ENCODE measurements at places on chromosomes 7 and 10.

DNA sequence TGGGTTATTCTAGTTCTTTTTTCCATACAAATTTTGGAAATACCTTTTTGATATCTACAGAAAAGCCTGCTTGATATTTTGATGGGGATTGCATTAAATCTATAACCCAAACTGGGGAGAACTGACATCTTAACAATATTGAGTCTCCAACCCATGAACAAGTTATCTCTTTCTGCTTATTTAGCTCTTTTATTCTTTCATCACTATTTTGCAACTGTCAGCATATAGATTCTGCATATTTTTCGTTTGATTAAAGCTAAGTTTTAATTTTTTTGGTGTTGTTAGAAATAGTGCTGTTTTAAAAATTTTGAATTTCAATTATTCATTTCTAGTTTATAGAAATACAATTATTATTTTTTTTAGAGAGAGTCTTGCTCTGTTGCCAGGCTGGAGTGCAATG, 97.9 kb downstream of the EMX2 start:
- peaks cover 14% of the 10 kb centered on the region for H3K27me3 ChIP-seq
- H3K4me3 ChIP-seq = no peak overlapping the region
- no peak for ATAC-seq
- H3K36me3 ChIP-seq = no peaks in the 10 kb centered on the region
- no peak overlapping the region for H3K27ac ChIP-seq
- H3K4me1 ChIP-seq = no peaks in the 10 kb centered on the region

- H3K27ac ChIP-seq = no peak overlapping the region
- no peaks in the 10 kb centered on the region for H3K4me1 ChIP-seq
- peaks cover 17% of the 10 kb centered on the region for H3K27me3 ChIP-seq
- no peak overlapping the region for H3K4me3 ChIP-seq
- no peaks in the 10 kb centered on the region for H3K36me3 ChIP-seq
- no peak for ATAC-seq
Observed at GRCh38 chr10:34792881-34793280, 22.2 kb downstream of the PARD3 start.

DNA sequence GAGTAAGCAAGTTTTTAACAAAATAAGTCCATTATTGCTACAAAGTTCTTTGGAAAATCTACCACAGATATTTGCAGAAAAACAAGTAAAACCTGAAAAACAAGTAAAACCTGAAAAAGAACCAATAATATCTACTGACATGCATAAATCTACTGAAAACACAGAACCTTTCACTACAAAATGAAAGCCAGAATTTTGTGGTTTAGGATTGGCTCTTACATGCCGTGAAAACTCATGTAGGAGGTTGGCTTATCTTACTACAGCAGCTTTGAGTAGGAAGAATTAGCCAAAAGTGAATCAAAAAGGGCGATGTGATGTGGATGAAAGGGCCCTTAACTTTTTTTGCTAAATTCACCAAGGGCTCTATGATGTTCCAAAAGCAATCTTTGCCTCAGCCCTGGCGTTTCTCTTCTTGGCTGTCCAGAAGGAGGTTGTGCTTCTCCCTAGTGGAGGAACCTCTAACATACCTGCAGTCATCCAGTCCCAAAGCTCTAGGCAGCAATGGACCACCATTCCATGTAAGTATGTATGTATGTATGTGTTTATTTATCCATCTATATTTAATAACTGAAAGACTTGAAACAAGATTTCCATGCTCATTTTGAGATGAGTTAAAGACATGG, 93.5 kb upstream of the ZNF804B start:
- no peak for ATAC-seq
- H3K27ac ChIP-seq = no peak overlapping the region
- H3K36me3 ChIP-seq = no peaks in the 10 kb centered on the region

GRCh38 chr7:149300620-149301285, 38.8 kb downstream of the ZNF783 start:
- no peak overlapping the region for H3K4me3 ChIP-seq
- H3K27ac ChIP-seq = no peak overlapping the region
- H3K27me3 ChIP-seq = peaks cover 19% of the 10 kb centered on the region
- H3K36me3 ChIP-seq = peaks cover 6% of the 10 kb centered on the region
- H3K4me1 ChIP-seq = peaks cover 5% of the 10 kb centered on the region
- ATAC-seq = no peak

GRCh38 chr10:123357421-123357930, 203.3 kb downstream of the BUB3 start:
- H3K27ac ChIP-seq = no peak overlapping the region
- no peak overlapping the region for H3K4me3 ChIP-seq
- H3K36me3 ChIP-seq = no peaks in the 10 kb centered on the region
- ATAC-seq = no peak
- H3K27me3 ChIP-seq = no peaks in the 10 kb centered on the region
- H3K4me1 ChIP-seq = no peaks in the 10 kb centered on the region

GRCh38 chr10:22554461-22555182, 159.8 kb downstream of the PIP4K2A start:
- no peak for ATAC-seq
- H3K27me3 ChIP-seq = no peaks in the 10 kb centered on the region
- no peak overlapping the region for H3K4me3 ChIP-seq
- H3K36me3 ChIP-seq = peaks cover 20% of the 10 kb centered on the region
- H3K27ac ChIP-seq = no peak overlapping the region

DNA sequence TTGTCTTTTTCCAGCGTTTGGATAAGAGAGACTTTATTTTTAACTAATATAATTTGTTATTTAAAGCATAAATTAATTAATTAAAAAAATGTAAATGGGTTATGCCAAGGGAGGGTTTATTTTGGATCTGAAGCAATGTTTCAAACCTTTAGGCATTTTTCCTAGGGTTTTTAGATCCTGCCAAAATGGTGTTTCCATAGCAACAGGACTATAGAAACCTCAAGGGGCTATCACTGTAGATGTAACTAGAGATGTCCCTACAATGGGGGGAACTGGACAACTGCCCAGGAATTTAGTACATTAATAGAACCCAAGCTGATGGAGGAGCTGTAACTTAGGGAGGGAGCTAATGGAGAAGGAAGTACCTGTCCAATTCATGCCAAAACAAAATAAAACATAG, 57.3 kb downstream of the SLC39A12 start:
- no peaks in the 10 kb centered on the region for H3K36me3 ChIP-seq
- no peaks in the 10 kb centered on the region for H3K4me1 ChIP-seq
- no peak overlapping the region for H3K27ac ChIP-seq
- ATAC-seq = no peak

DNA sequence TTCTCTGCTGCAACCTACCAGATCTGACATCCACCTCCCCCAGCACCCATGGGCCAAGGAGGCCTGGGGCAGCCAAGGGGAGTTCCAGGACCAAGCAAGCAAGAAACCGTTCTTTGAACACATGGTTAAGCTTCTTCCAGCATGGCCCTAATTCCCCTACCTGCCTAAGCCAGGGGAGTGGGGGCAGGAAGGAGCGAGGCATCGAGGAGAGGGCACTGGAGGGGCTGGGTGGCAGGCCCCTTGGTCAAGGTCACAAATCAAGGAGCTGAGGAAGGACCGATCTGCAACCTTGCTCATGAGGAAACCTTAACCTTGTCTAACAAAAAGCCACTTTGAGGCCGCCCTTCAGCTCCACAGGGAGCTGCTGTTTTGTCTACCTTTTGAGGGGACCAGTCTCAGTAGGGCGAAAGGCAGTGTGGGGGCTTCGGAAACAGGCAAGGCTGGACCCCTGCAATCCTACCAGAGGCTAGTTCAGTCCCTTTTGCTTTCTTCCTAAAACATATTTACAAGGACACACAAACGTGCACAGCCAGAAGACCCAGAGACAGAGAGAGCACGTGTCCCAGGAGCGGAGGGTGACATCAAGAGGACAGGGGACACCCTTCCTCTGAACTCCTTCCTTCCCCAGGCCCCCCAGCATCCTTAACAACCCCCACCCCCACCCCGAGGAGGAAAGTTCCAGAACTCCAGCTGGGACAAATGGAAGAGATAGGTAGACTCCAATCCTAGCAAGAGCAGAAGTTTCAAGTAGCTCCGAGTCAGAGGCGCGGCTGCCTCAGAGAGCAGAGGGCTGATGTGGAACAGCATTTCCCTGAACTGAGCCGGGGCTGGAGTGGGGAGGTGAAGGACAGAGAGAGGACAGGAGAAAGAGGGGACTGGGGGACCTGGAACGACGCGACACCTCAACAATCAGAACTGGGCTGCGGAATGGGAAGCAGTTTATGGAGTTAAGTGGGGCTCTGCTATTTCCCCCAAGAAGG, 28.2 kb downstream of the SPOCK2 start:
- peaks cover 37% of the 10 kb centered on the region for H3K4me1 ChIP-seq
- peaks cover 21% of the 10 kb centered on the region for H3K36me3 ChIP-seq
- ATAC-seq = peak; percentile 17
- H3K27ac ChIP-seq = peak overlapping the region; percentile 21

DNA sequence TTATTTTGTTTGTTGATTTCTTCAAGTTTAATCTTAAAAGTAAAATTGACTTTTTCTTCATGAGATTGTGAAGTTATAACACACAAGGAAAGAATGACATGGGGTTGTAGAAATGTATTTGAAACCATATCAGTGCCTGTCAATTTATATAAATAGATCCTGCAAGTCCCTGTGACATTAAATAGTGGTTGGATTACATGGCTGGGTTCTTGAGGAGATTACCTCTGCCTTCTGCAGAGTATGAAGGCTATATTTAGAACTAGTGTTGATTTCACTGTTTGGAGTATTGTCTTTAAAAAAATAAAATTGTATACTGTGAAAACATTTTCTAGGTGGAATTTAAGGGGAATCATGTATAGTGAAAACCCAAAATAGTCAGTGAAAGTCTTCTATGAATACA, 385.8 kb upstream of the SMIM30 start:
- ATAC-seq = no peak
- H3K27me3 ChIP-seq = no peaks in the 10 kb centered on the region
- H3K27ac ChIP-seq = no peak overlapping the region
- H3K4me1 ChIP-seq = no peaks in the 10 kb centered on the region
- H3K4me3 ChIP-seq = no peak overlapping the region

GRCh38 chr10:34477249-34477648, 337.8 kb downstream of the PARD3 start:
- H3K4me1 ChIP-seq = no peaks in the 10 kb centered on the region
- H3K36me3 ChIP-seq = no peaks in the 10 kb centered on the region
- no peak for ATAC-seq
- no peak overlapping the region for H3K27ac ChIP-seq
- H3K4me3 ChIP-seq = no peak overlapping the region
- no peaks in the 10 kb centered on the region for H3K27me3 ChIP-seq

DNA sequence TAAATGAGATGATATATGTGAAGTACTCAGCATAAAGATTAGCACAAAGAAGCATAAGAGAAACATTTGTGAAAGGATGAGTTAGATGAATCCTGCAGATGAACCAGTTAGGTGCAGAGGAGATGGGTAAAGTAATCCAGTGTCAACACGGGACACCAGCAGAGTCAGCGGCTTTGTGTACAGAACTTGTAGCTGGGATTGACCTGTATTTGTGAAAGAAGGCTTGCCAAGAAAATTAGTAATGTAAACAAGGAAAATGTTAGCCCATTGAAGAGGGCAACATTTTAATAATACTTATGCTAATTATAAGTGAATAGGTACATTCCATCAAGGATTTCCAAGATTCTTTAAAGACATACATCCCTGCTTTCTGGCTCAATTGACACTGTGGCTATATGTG, 255.7 kb downstream of the PTEN start:
- no peaks in the 10 kb centered on the region for H3K27me3 ChIP-seq
- H3K4me3 ChIP-seq = no peak overlapping the region
- no peaks in the 10 kb centered on the region for H3K36me3 ChIP-seq
- H3K4me1 ChIP-seq = peaks cover 17% of the 10 kb centered on the region
- H3K27ac ChIP-seq = no peak overlapping the region

DNA sequence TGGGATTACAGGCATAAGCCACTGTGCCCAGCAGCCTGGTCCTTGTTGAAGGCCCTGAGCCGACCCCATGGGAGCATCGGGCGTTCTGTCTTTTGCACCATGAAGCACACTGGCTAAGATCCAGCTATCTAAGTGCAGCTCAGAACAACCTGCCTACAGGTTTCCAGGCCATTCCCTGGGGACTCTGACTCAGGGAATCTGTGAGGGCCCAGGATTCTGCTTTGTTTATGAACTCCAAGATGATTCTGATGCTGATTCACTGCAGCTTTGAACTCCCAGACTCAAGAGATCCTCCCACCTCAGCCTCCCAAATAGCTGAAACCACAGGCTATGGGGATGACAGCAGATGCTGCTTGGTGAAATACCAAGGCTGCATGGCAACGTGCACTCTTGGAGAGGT, 30.2 kb downstream of the NPTX2 start:
- no peak overlapping the region for H3K27ac ChIP-seq
- no peak for ATAC-seq
- H3K4me1 ChIP-seq = peaks cover 5% of the 10 kb centered on the region
- no peak overlapping the region for H3K4me3 ChIP-seq
- H3K27me3 ChIP-seq = peaks cover 58% of the 10 kb centered on the region

DNA sequence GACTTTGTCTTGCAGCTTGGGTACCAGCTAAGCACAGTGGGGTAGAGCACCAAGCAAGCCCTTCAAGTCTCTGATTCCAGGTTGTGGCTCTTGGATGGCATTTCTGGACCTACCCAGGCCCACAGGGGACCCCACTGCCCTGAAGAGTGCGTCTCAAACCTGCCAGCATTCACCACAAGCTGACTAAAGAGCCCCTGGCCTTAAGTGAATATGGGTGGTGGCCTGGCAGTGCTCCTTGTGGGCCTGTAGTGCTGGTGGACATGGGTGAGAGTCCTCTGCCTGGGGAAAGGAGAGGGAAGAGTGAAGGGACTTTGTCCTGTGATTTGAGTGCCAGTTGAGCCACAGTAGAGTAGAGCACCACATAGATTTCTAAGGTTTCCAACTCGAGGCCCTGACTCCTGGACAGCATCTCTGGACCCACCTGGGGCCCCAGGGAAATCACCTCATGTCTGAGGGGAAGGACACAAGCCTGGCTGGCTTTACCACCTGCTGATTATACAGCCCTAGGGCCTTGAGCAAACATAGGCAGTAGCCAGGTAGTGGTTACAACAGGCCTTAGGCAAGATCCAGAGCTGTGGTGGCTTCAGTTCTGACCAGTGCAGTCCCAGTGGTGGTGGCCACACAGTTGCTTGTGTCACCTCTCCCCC, 23.7 kb downstream of the GSDME start:
- H3K27ac ChIP-seq = no peak overlapping the region
- H3K36me3 ChIP-seq = peaks cover 5% of the 10 kb centered on the region
- peaks cover 34% of the 10 kb centered on the region for H3K27me3 ChIP-seq

DNA sequence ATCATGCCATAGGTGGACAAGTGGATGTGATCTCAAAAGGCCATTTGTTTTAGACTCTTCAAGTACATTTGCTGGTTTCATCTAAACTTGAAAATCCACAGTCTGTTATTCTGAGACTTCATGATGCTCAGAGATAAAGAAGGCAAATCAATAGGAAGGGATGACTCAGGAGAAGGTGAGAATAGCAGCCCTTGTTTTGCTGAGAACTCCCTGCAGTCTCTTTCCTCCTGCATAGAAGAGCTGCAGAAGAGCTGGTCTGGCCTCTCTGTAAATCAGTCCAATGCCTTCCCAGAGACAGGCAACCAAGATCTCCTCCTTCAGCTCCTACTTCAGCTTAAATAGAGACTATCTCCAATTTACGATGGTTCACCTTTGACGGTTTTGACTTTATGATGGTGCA, 4.0 kb upstream of the BAIAP2L1 start:
- no peak overlapping the region for H3K4me3 ChIP-seq
- no peak for ATAC-seq
- H3K36me3 ChIP-seq = no peaks in the 10 kb centered on the region
- peaks cover 58% of the 10 kb centered on the region for H3K27me3 ChIP-seq

GRCh38 chr10:132141526-132142395, 45.0 kb upstream of the DPYSL4 start:
- no peak overlapping the region for H3K4me3 ChIP-seq
- no peak overlapping the region for H3K27ac ChIP-seq
- peaks cover 28% of the 10 kb centered on the region for H3K27me3 ChIP-seq
- ATAC-seq = no peak
